WTC11 (cell line): ENCODE measurements at places on chromosomes 2 and 18. TPM values are rescaled to one million over a fixed set of nuclear protein-coding genes. Genes with fewer than 3 reads are reported as not detected.

FBXO36 gene
- total RNA-seq = 4.0 to 5.3 TPM (median 4.6 TPM) in 3 replicates

DNA sequence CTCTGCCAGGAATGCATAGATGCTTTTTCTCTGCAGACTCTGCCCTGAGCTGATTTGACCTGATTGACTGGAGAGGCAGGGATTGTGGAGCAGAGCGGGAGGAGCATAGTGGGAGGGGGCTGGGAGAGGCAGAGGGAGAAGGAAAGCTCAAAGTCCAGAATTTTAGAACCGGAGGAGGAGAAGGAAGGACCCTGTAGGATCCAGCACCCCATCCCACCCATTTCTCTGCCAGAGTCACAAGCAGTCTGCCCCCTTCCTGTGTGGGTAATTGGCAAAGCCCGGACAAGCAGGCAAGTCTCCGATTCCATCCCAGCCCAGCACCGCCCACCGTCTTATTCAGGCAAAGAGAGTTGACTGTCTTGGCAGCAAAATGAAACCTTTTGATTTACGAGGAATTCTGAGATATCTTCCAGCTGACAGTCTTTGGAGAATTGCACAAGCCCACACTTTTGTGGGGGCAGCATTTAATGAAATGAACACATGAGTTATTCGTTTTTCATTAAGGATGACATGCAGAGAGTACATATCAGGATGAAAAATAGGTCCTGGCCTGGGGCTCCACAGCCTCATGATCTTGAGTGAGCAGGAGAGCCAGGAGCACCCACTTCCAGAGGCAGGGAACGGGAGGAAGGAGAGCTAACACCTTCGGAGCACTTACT is 103.1 kb downstream of the MCFD2 start:
- H3K4me1 ChIP-seq = peaks cover 4% of the 10 kb centered on the region; the same call in 1 of the 2 replicates
- H3K4me3 ChIP-seq = no peak overlapping the region
- H3K36me3 ChIP-seq = no peaks in the 10 kb centered on the region
- DNase-seq = no peak
- no peaks in the 10 kb centered on the region; the same call in 1 of the 2 replicates for H3K27me3 ChIP-seq

- H3K36me3 ChIP-seq = no peaks in the 10 kb centered on the region
- no peaks in the 10 kb centered on the region for H3K27me3 ChIP-seq
- DNase-seq = no peak
These were observed 98.7 kb downstream of the CLIP4 start for GRCh38 chr2:29213888-29214291.

KCNG2 gene
- 0.34 to 0.62 TPM (median 0.50 TPM) in 3 replicates for total RNA-seq

DNA sequence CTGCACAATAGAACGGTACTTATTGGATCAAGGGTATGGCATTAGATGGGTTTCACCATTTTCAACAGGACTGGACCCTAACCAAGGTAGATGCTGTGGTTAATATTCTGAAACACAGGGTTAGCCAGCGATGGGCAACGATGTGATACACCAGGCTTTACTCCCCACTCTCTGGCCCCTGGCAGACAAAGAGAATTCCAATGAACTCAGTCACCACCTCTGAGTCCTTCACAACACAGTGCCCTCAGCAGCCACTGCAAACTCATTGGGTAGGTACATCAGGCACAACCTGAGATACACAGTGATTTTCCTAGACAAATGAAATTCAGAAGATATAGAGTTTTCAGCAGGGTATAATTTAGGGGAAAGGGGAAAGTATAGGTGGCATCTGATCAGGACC is 634.5 kb downstream of the ZEB2 start:
- no peak for DNase-seq
- H3K4me1 ChIP-seq = peaks cover 10% of the 10 kb centered on the region
- peaks cover 88% of the 10 kb centered on the region for H3K27me3 ChIP-seq
- no peak overlapping the region for H3K4me3 ChIP-seq
- H3K27ac ChIP-seq = no peak overlapping the region

TRIB2 gene
- total RNA-seq = 79.6 to 89.3 TPM (median 83.1 TPM) in 3 replicates

- no peak for DNase-seq
- no peak overlapping the region for H3K4me3 ChIP-seq
These were observed 43.4 kb downstream of the LHCGR start for GRCh38 chr2:48712151-48712550.

- H3K27ac ChIP-seq = no peak overlapping the region
- no peaks in the 10 kb centered on the region; the same call in 1 of the 2 replicates for H3K27me3 ChIP-seq
- DNase-seq = no peak
- peaks cover 34% of the 10 kb centered on the region for H3K4me1 ChIP-seq
These were observed 26.5 kb upstream of the KCNF1 start for GRCh38 chr2:10885094-10885860.

- no peaks in the 10 kb centered on the region for H3K4me1 ChIP-seq
- no peak overlapping the region for H3K27ac ChIP-seq
- DNase-seq = peak; percentile 75
- peak overlapping the region; percentile 81 for H3K4me3 ChIP-seq
- H3K36me3 ChIP-seq = no peaks in the 10 kb centered on the region
- H3K27me3 ChIP-seq = peaks cover 38% of the 10 kb centered on the region
These were observed 595 bp downstream of the PARD6G start for GRCh38 chr18:80246445-80247392.

DNA sequence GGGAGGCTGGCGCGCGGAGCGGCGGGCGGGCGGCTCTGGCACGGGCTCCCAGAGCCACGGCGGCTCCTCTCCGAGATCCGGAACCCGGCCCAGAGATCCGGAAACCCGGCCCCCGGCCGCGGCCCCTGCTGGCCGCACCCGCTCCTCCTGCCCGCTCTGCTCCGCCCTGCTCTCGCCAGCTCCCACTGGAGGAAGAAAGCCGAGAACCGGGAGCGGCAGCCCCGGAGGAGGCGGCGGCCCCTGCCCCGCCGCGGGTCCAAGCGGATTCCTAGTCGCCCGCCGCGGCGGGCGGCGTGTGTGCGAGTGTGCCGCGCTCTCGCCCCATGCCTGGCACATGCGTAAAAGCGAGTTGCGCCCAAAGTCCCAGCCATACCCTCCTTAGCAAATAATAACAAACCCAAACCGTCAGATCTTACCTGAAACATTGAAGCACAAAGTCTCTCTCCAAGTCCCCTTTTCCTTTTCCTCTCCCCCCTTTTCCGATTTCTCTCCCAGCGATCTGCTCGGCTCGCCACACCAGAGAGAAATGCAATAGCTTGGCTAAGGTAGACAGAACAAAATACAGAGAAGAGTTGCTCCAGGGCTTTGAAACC is 108.7 kb upstream of the KCTD1 start:
- peaks cover 37% of the 10 kb centered on the region for H3K27me3 ChIP-seq
- no peaks in the 10 kb centered on the region for H3K36me3 ChIP-seq
- peaks cover 55% of the 10 kb centered on the region for H3K4me1 ChIP-seq

CXCR1 gene
- total RNA-seq = not detected in 3 replicates
